ENCODE measurements at places on chromosomes 7 and 10.
A peak's percentile ranks its signal among the peaks of the same experiment; 100 is the strongest.

- DNase-seq, result no peak
Measured at GRCh38 chr7:148537435-148537834, 53.1 kb upstream of the C7orf33 start.

- no peak for DNase-seq
Measured at GRCh38 chr7:69696054-69696591, 97.8 kb downstream of the AUTS2 start.

- DNase-seq, result no peak
Measured at GRCh38 chr7:128799451-128799850, 7.7 kb downstream of the CCDC136 start.

- no peak for DNase-seq
Measured at GRCh38 chr7:29945259-29945809, 44.3 kb downstream of the SCRN1 start.

DNA sequence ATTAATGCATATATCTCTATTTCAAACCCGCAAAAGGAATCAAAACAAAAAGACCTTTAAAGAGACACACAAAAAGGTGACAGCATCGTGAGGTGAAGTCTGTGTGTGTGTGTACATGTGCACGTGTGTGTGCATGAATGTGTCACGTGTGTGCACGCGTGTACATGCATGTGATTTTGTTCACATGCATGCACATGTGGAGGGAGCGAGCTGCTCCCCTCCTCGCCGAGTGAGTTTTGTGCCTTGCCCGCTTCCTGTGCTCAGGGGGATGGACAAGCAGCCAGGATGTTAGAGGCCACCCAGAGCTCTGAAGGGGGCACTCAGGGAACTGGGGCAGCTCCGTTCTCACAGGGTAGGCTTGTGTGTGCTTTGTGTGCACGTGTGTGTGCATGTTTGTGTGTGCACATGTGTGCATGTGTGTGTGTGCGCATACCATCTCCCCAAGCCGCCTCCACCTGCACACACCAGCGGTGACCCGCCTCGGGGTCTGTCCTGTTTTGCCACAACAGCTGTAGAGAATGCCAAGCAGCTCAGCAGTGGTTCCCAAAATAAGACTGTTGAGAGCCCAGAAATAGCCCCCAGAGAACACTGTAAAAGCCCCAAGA, 191.2 kb downstream of the PTPRN2 start:
- DNase-seq, result peak; percentile 27

GRCh38 chr7:105206985-105207384, 181.7 kb downstream of the SRPK2 start:
- DNase-seq, result no peak

DNA sequence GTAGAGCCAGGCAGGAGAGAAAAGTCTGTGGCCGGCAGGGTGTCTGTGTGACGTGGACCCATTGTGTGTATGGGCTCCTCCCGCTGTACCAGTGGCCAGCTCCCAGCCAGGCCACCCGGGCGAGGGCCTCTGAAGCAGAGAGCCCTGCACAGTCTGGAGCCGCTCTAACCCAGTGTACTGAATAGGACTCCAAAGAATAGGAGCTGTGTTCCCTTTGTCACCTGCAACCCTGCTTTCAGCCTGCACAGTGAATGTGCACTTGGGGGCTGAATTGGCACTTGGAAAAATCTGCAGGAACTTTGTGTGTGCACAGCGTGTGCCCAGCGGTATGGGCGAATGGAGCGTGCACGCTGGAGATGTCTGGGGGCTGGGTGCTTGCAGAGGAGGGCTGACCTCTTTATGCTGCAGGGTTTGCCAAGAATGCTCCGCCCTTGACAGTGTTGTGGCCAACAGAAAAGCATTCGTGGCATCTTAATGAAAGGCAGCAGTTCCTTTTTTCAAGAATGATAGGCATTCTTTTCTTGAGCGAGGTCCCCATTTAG, 216.2 kb downstream of the AUTS2 start:
- DNase-seq, result no peak

DNA sequence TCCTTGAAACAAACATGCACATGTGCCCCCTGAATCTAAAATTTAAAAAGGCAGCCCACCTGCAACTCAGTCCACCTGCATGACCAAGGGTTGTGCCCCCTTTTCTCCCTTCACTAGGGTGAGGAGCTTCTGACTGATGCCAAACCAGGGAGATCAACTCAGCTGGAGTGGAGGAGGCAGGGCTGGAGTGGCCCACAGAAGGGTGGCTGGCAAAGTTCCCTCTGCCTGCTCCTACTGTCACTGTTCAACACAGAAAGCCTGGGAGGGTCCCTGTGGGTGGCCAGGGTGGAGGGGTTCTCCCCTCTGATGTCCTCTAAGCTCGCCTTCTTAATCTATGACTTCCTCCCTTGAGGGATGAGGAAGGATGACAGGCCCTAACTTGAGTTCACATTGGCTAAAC, 55.7 kb upstream of the ANTXRL start:
- no peak for DNase-seq

- no peak for DNase-seq
Measured at GRCh38 chr7:40621592-40621998, 486.8 kb downstream of the SUGCT start.

GRCh38 chr7:141381794-141382427, 169.3 kb upstream of the AGK start:
- DNase-seq, result no peak

GRCh38 chr7:40354711-40355110, 219.9 kb downstream of the SUGCT start:
- no peak for DNase-seq

DNA sequence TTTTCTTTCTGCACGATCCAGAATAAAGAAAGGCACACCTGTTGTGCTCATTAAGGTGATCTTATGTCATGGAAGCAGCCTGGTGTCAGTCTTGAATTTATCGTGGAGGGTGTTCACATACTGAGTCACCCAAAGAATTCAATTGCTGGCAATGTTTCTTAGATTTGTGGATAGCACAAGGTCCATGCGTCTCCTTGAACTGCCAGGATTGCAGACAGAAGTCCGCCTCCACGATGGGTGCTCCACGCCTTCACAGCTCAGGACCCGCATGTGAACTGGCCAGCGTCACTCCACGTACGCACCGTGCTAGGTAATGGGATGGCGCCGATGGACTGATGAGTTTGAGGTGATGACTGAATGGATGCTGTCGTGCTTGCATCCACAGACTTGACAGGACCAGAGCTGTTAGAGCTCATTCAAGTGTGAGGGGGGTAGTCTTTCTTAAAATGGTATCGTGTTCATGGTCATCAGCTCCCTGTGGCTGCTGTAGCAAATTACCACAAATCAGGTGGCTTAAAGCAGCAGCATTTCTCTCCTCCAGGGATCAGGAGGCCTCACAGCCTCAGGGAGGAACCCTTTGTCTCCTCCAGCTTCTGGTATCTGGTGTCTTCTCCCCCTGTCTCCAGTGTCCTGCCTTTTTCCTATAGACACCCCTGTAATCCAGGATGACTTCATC, 65.4 kb upstream of the DNAJB6 start:
- DNase-seq, result no peak

GRCh38 chr10:86801995-86802394, 45.6 kb downstream of the BMPR1A start:
- DNase-seq, result no peak

DNA sequence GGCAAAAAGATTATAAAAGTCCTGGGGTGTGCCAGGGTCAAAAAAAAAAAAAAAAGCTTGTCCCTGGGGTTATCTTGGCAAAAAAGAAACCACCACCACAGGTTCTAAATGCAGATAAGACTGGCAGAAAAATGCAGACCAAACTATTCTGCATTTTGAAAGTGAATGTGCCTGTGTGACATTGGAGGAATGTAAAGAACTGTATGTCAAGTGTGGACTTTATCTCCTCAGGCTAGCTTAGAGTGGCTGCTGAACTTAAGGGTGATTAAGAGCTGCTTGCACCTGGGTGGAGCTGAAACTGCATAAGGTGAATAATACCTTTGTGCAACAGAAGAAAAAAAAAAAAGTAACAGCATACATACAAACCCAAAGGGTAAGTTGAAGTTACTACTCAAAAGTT, 1.3 kb upstream of the NAPEPLD start:
- DNase-seq, result no peak

DNA sequence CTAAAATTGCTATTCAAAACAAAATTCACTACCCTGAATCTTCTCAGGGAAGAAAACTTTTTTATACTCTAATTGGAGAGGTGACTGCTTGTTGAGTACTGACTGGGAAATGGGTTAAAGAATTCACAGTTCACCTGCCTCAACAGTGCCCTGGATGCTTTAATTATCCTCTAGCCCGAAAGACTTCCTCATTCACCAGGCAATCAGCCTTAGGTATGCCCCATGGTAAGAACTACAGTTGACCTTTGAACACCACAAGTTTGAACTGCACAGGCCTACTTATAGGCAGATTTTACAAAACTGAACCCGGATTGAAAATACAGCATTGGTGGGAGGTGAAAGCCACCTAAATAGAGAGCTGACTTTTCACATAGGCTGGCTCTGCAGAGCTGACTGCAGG, 175.3 kb downstream of the ELAPOR2 start:
- no peak for DNase-seq

- DNase-seq, result no peak
Measured at GRCh38 chr7:134353411-134353810, 36.7 kb upstream of the SLC35B4 start.

GRCh38 chr7:84510505-84510904, 315.9 kb upstream of the SEMA3A start:
- no peak for DNase-seq

DNA sequence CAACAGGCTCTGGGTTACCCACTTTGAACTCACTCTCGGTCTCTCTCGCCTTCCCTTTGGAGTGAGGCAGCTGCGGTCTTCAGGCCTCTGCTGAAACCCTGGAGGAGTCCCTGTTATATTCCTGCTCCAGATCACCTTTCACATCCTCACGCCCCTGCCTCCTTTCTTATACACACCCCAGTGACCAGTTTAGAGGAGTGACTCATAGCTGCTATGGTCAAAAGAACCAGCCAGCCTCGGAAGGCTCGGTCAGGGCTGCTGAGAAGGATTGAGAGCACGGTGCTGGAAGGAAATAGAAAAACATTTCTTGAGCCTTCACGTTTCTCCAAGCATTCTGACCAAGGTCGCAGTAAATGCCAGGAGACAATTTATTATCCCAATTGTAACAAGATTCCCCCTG, 28.3 kb upstream of the SVOPL start:
- no peak for DNase-seq

GRCh38 chr7:157086508-157087187, 52.1 kb upstream of the UBE3C start:
- no peak for DNase-seq

- DNase-seq, result no peak
Measured at GRCh38 chr10:13815756-13816155, 229.0 kb downstream of the PRPF18 start.

DNA sequence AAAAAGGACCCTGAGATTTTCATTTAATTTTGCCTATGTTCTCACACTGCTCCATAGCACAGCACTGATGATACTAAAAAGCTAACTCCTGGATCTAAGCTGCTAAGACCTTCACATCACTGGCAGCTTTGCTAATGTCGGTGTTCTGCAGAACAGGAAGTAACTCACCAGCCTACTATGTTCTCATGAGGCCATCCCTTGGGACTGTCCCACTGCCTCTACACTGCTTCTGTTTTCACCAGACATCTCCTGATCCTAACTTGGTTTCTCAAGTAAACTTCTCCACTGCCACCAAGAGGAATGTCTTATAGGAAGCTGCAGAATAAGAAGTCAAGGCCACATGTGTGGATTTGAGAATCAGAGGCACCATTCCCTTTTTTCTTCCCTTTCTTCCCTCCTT, 15.1 kb downstream of the HTR7 start:
- no peak for DNase-seq

- no peak for DNase-seq
Measured at GRCh38 chr7:469563-469961, 50.1 kb downstream of the PDGFA start.

GRCh38 chr10:121781101-121781500, 146.7 kb downstream of the ATE1 start:
- no peak for DNase-seq

GRCh38 chr10:129956286-129956670, 7.8 kb downstream of the EBF3 start:
- DNase-seq, result no peak

DNA sequence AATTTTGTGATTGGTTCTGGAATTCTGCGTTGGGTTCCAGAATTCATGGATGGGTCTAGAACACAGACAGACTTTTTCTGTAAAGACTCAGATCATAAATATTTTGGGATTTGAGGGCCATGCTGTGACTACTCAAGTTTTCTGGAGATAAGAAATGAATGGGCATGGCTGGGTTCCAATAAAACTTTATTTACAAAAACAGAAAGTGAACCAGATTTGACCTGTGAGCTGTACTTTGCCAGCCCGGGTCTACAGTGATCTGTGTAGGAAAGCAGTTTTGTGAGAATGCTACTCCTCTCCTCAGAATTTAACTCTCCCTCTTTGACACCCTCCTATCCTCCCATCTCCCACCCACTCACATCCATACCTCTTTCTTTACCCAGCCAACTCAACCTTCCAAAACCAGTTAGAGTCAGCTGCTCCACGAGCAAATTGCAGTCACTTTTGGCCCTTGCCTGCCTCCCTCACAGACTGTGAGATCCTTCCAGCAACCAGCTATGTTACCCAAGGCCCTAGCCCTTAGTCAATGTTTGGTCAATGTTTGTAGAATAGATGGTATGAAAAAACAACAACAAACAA, 312.8 kb upstream of the ZMIZ1 start:
- no peak for DNase-seq

DNA sequence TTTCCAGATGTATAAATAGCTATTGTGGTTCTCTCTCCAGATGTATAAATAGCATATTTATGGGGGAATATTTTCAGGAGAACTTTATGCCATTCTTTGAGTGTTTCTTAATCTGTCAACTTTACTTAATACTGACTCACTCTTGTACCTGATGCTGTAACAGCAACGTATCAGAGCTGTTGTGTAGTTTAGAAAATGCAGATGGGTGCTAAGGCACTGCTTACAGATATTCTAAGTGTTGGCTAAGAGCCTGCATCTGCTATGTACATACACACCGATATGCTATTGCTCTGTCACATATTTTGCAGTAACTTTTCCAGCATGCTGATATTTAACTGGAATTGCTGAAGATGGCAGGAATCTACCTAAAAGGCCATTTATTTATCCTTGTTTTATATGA, 71.9 kb downstream of the WDR37 start:
- DNase-seq, result no peak

DNA sequence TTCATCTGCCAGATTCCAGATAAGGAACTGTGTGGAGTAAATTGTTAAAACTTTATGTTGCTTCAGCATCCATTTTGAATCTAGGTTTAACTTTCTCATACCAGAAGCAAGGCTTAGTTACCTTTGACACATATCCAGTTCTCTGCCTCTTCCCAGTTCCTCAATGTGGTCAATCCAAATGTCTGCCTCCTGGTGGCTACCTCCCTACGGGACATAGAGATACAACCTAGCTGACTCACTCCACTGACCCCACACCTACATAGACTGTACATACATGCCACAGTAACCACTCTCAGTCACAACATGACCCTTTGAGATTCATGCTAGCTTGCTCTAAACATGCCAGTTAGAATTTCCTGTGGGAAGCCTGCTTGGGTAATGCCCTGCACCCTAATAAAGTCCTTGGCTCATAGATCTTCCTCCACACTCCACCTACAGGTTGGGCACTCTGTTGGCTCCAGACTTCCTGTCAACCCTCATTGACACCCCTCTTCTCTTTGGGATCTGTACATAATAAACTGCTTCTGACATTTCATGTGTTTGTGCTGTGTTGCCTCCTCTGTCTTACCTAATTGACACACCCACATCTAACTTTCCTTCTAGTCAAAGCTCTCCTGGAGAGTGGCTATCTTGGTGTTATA, 278.1 kb downstream of the HTR7 start:
- no peak for DNase-seq

GRCh38 chr10:69567920-69568319, 5.3 kb downstream of the NEUROG3 start:
- no peak for DNase-seq
